NCI-H226 (cell line): ENCODE measurements at places on chromosomes 13 and 19.

DNA sequence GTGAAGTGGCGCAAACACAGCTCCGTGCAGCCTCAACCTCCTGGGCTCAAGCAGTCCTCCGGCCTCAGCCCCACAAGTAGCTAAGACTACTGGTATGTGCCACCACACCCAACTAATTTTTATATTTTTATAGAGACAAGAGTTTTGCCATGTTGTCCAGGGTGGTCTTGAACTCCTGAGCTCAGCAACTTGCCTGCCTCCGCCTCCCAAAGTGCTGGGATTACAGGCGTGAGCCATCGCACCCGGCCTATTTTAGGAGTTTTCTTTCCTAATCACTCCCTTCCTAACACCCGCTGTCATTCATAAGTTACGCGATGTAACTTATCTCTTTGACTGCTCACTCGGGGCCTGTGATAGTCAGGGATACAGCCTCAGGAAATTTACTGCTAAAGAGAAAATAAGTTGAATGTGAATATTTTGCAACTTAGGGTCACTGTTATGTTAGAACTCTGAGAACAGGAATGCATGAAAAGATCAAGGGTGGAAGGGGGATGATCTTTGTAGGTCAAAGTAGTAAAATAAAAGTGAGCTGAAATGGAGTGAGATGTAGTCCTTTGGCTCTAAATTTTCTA, 140.3 kb downstream of the DCT start:
- peak; percentile 22 for DNase-seq

DNA sequence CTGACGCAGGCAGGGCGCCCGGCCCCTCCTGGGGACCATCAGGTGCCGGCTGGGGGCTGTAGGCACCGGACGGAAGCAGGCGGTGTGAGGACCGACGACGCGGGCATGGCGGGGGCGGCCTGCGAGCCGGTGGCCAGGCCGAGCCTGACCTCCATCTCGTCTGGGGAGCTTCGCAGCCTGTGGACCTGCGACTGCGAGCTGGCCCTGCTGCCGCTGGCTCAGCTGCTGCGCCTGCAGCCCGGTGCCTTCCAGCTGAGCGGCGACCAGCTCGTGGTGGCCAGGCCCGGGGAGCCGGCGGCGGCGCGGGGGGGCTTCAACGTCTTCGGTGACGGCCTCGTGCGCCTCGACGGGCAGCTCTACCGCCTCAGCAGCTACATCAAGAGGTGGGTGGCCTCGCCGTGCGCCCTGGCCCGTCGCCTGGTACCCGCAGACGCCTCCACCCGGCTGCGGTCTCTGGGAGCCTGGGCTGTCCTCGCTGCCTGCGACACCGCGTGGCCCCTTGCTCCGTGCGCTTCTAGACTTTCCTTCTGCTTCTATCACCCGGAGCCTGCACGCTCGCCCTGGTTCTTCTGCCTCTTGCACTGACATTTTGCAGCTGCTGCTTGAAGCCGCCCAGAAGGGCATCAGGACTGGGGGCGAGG, 460 bp downstream of the MEDAG start:
- no peak for DNase-seq

DNA sequence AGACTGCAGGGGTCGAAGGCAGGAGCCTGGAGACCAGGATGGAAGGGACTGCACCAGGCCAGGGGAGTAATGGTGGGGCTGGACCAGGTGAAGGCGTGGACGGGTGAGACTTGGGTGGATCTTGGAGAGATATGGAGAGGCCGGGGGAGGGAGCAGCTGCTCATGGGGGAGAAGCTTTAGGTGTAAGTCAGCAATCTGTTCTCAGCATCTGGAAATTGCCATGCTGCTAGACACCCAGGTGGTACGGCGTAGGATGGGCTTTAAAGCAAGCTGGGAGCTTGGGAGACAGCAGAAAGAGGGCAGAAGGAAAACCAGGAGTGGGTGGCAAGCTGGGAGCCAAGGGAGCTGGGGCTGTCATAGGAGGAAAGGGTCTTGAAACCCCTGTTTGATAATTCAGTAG, 3.0 kb downstream of the CERS4 start:
- DNase-seq: no peak

- no peak for DNase-seq
Measured at GRCh38 chr13:33032037-33032625, 15.9 kb downstream of the KL start.

- DNase-seq: peak; percentile 83
Measured at GRCh38 chr13:28716511-28716910, 2.3 kb downstream of the SLC46A3 start.

GRCh38 chr19:36182612-36183244, 30.5 kb upstream of the COX7A1 start:
- peak; percentile 36 for DNase-seq

DNA sequence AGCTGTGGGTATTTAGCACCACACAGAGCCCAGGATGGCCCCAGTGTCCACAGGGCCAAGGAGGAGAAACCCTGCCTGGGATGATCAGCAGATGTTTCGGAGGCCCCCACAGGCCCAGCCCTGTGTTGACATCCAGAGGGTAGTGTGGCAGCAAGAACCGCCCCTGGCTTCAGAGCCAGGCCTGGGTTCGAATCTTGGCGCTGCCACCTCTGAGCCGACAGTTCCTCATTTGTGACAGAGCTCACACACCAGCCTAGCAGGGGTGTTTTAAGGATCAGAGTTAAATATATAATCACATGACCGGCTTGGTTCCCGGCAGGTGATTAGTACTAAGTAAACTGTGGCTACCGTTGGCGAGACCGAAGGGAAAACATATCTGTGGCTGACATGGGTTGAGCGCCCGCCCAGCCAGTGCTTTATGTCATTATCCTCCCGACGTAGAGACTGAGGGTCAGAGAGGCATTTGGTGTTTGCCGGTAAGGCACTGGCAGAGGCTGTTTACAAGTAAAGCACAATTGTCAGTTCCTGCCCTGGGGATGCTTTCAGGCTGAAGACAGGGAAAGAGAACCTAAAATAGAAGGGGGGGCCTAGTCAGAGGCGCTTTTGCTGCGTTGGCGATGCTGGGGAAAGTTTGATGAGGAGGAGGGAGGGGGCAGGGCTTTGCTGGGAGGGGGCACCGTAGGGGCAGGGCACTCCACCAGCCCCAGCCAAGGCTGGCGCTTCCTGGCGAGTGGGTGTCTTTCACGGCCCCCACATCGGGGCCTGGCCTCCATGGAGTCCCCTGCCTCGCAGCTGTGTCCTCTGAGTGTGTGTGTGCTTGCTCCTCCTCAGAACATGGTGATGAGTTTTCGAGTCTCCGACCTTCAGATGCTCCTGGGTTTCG, 4.8 kb downstream of the PIAS4 start:
- no peak for DNase-seq

DNA sequence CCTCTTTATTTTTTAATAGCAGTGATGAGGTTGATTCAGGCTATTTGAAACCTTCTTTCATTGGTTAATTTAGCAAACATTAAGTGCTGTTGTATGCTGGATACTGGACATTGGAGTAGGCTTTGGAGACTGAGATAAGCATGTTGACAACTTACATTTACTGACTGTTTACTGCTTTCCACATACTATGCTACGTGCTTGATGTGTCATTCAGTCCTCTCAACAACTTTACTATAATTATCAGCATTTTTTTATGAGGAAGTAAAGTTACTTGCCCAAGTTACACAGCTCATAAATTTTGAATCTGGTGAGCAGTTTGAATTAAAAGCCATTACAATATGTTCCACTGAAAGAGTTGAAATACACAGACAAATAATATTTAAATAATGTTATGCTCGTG, 83.8 kb downstream of the GJA3 start:
- DNase-seq: no peak

- peak; percentile 78 for DNase-seq
Measured at GRCh38 chr13:44197791-44198770, 175.5 kb upstream of the SERP2 start.

- no peak for DNase-seq
Measured at GRCh38 chr13:50241479-50241878, 226.2 kb downstream of the KCNRG start.

GRCh38 chr13:19618977-19619376, 14.5 kb upstream of the MPHOSPH8 start:
- DNase-seq: no peak

DNA sequence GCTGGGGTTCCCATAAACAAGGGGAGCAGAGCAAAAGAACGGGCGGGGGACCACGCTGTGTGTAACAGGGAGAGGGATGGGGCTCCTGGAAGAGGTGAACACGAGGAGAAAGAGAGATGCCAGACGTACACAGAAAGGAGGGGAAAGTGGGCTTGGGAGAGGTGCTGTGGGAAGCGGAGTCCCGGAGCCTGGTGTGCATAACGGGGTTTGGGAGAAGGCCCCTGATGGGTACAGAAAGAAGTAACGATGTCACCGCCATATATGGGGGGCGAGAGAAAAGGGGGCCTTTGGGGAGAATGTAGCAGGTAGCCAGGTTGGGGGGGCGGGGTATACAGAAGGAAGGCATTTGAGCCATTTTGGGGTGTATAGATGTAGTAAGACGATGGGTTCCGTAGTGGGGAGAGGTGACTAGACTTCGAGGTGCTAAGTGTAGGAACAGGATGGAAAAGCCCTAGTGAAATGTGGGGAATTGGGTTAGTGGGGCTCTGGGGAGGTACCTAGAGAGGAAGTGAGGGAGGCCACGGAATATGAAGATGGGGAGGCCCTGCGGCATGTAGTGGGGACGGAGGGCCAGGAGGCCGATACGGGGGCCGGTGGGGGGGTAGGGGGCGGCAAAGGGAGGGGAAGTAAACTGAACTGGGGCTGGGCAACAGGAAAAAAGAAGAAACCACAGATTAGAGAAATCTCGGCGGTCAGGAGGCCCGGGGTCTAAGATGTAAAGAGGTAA, 787 bp downstream of the ZNF580 start:
- DNase-seq: peak; percentile 43

DNA sequence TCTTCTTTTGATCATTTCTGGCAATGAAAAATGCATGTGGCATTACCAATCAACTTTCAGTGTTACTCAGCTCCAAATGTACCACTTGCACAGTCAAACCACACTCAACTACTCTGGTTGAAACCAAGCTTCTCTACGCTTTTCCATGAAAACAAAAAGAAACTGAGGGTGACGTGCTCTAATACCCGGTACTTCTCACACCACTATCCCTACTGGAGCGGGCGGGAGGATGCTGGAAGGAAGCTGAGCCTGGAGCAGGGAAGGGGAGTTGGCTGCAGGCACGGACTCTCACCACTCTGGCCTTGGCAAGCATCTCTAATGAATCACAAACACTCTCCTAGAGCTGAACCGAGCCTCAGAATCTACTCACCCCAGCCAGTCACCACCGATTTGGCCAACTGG, 48.2 kb downstream of the STK24 start:
- peak; percentile 38 for DNase-seq

DNA sequence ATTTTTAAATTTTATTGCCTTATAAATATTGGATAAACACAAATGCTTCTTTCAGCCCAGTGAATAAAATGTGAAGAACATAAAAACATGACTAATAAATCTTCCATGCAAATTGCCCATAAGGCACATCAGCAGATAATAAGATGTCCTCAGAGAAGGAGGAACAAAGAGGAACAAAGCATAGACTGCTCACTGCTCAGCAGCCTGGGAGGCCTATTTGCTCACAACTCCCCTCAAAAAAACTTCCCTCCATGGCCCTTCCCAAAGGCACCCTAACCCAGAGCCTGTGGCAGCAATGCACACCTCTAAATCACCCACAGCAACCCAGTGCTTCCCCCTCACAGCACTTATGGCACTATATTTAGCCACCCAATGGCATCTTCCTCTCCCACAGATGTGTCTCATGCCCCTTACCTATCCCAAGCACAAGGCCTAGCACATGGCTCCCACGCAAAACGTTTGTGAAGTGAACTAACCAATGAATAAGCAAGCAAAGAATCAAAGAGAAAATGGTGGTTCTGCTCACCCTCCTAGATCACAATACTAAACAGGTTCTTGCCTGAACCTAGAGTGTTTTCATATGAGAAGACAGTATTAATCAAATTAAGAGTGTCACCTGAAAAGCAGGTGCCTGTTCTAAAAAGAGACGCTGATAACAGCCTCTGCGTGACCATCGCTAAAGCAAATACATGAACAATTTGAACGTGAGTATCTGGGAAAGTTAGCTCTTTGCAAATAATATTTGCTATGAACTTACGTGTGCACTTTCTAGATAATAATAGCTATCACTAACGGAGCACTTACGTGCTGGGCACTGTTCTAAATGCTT, 96.9 kb downstream of the TBC1D4 start:
- DNase-seq: no peak

- DNase-seq: peak; percentile 84
Measured at GRCh38 chr19:15251749-15252397, 19.6 kb upstream of the EPHX3 start.

GRCh38 chr19:12711187-12711586, 12.5 kb downstream of the TNPO2 start:
- no peak for DNase-seq

DNA sequence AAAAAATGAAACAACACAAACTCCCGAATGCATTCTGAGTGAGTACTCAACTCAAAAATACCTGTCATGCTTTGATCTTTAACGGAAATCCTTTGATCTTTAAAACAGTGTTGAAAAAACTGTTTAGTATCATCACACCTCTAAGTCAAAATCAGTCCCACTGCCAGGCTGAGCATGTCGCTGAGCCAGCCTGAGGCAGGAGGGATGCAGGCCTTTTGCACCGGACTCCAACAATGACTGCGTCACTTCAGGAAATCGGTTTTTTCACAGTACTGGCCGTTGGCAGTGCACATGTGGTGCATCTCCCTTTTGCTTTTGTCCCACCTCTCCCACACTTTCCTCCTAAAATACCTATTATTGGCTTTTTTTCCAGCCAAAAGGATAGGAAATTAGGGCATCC, 78.2 kb downstream of the SHISA2 start:
- DNase-seq: no peak

DNA sequence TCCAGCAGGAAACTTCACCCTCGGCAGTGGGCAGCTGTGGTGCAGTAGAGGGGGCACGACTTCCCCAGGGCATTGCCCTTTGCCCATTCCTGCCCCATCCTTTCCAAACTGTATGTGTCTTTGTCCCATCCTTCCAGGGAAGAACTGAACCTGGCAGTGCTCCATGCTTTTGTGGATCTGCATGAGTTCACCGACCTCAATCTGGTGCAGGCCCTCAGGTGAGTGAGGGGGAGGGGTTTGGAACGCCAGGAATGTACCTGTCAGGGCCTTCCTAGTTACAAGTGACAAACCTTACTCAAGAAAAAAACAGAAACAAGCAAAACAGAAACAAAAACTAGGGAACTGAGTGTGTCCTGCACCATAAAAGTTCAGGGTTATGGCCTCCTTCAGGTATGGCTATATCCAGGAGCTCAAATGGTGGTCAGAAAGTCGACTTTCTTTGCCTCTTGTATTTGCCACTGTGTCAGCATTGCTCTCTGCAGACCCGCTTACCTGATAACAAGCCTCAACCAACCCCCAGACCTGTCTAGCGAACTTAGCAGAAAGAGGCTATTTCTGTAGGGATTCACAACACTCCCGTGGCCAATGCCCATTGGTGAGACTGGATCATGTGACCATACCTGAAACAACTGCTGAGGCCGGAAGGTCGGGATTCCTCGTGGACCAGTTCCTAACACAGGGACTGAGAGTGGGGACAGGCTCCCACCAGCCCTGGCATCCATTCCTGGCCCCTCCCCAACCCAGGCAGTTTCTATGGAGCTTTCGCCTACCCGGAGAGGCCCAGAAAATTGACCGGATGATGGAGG, 4.2 kb downstream of the CYTH2 start:
- DNase-seq: no peak

- DNase-seq: no peak
Measured at GRCh38 chr13:20398459-20398858, 127.2 kb downstream of the CRYL1 start.
